ENCODE measurements at places on chromosomes 4 and X.

DNA sequence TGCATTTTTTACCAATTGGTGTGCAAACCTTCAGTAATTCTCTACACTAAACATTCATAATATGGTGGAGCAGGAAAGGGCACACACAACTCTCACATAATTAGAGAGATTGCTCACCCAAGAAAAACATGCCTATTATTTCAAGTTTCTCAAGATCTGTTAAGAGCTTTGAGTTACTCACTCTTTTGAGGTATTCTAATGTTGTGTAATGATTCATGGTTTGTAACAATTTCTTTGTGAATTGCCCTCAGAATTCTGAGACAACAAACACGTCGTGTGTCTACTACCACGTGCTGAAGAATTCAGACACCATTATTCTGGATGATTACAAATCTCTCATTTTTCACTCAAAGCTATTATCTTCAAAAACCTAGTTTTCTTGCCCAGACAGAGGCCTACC is 82.8 kb downstream of the PDGFC start:
- H3K4me3 ChIP-seq = no peak overlapping the region

GRCh38 chrX:23012636-23013035 is 12.9 kb downstream of the DDX53 start:
- no peak for DNase-seq
- H3K4me1 ChIP-seq = no peaks in the 10 kb centered on the region
- no peaks in the 10 kb centered on the region for H3K36me3 ChIP-seq

DNA sequence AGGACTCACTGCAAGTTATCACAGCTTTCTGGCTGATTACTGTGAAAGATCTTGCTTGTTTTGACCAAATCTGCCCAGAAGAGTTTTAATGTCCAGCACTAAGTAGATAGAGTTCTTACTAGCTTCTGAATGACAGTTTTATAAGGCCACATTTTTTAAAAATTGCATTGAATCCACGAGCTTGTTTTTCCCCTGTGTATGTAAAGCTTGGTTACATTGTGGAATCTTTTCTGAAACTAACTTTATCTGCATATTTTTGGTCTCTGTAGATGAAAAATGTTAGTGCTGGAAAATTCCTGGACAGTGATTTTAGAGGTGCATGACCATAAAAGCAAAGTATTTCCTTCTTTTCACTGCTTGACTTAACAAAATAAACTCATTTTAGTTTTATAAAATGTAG is 650.3 kb upstream of the FAM241A start:
- H3K4me1 ChIP-seq = peaks cover 6% of the 10 kb centered on the region
- H3K27ac ChIP-seq = no peak overlapping the region
- DNase-seq = no peak
- no peak overlapping the region for H3K4me3 ChIP-seq
- H3K36me3 ChIP-seq = no peaks in the 10 kb centered on the region

GRCh38 chrX:25015486-25016360 is at the start of gene ARX:
Gene ARX (minus strand): TSS chrX:25015965. CDS start chrX:25015737, 228 bp downstream.
- H3K27ac ChIP-seq = no peak within 1 kb of the TSS
- H3K4me3 ChIP-seq = no peak within 1 kb of the TSS
- no peak for DNase-seq

DNA sequence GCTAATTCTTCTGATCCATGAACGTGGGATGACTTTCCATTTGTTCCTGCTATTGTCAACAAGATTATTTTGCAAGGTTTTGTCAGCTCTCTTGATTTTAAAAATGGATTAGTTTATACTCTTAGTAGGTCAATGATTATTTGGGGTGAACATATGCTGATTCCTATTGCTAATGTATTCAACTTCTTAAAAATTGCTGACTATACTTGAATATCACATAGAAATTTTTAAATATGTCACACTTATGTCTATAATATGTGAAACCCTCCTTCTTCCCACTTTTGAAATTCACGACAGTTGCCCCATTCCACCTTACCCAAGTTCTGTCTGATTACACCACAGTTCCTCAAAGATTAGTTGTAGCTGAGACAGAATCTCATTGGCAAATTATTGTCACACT is 465.7 kb upstream of the TENM3 start:
- no peak overlapping the region for H3K27ac ChIP-seq
- no peaks in the 10 kb centered on the region for H3K27me3 ChIP-seq

- H3K27me3 ChIP-seq = no peaks in the 10 kb centered on the region
- H3K36me3 ChIP-seq = no peaks in the 10 kb centered on the region
- no peak overlapping the region for H3K27ac ChIP-seq
- no peak overlapping the region for H3K4me3 ChIP-seq
- peaks cover 24% of the 10 kb centered on the region for H3K4me1 ChIP-seq
Measured at GRCh38 chr4:105149771-105150170, 3.1 kb downstream of the TET2 start.

- H3K36me3 ChIP-seq = no peaks in the 10 kb centered on the region
- H3K27ac ChIP-seq = no peak overlapping the region
- H3K4me3 ChIP-seq = no peak overlapping the region
- no peaks in the 10 kb centered on the region for H3K4me1 ChIP-seq
- no peak for DNase-seq
- H3K27me3 ChIP-seq = no peaks in the 10 kb centered on the region
Measured at GRCh38 chrX:105610411-105610810, 211.9 kb upstream of the NRK start.

- H3K27me3 ChIP-seq = no peaks in the 10 kb centered on the region
- DNase-seq = no peak
Measured at GRCh38 chr4:168743601-168744000, 246.7 kb downstream of the PALLD start.

- no peak overlapping the region for H3K27ac ChIP-seq
- no peaks in the 10 kb centered on the region for H3K4me1 ChIP-seq
- no peak overlapping the region for H3K4me3 ChIP-seq
- no peaks in the 10 kb centered on the region for H3K27me3 ChIP-seq
Measured at GRCh38 chr4:132328761-132329160, 820.3 kb upstream of the PCDH10 start.

- no peak for DNase-seq
- no peaks in the 10 kb centered on the region for H3K36me3 ChIP-seq
- H3K4me3 ChIP-seq = no peak overlapping the region
- no peaks in the 10 kb centered on the region for H3K4me1 ChIP-seq
Measured at GRCh38 chrX:137172317-137172948, 138.6 kb upstream of the GPR101 start.

DNA sequence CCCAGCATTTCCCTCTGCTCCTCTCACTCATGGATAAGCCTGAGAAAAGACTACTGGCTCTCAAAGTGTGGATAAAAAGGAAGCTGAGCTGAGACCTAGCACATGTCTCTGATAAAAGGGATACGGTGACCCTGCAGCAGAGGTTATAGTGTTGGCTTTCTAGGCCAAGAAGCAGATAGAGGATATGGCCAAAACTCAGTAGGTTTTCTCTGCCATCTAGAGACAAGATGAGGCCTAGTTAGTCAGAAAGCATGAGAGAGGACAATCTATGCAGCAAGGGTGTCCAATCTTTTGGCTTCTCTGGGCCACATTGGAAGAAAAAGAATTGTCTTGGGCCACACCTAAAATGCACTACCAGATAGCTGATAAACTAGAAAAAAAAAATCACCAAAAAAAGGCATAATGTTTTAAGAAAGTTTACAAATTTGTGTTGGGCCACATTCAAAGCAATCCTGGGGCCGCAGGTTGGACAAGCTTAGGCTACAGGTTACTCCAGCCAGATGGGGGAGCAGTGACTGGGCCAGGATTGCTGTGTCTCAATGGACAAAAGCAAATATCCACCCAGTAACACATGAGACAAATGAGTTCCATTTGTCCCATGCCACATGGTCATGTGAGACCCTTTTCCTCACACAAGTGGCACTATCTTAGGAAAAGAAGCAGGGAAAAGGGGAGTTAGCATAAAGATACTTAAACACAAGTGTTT is 411.4 kb downstream of the INPP4B start:
- H3K4me3 ChIP-seq = no peak overlapping the region
- no peaks in the 10 kb centered on the region for H3K4me1 ChIP-seq
- no peaks in the 10 kb centered on the region for H3K36me3 ChIP-seq
- no peak for DNase-seq

- H3K36me3 ChIP-seq = no peaks in the 10 kb centered on the region
- DNase-seq = no peak
- peak overlapping the region; percentile 83 for H3K27ac ChIP-seq
- H3K4me1 ChIP-seq = peaks cover 27% of the 10 kb centered on the region
- H3K4me3 ChIP-seq = peak overlapping the region; percentile 50
Measured at GRCh38 chr4:70722199-70722791, 531 bp downstream of the RUFY3 start.

GRCh38 chrX:19887911-19888879 is 795 bp upstream of the SH3KBP1 start:
- H3K4me1 ChIP-seq = peaks cover 14% of the 10 kb centered on the region
- peak; percentile 67 for DNase-seq
- no peaks in the 10 kb centered on the region for H3K27me3 ChIP-seq

DNA sequence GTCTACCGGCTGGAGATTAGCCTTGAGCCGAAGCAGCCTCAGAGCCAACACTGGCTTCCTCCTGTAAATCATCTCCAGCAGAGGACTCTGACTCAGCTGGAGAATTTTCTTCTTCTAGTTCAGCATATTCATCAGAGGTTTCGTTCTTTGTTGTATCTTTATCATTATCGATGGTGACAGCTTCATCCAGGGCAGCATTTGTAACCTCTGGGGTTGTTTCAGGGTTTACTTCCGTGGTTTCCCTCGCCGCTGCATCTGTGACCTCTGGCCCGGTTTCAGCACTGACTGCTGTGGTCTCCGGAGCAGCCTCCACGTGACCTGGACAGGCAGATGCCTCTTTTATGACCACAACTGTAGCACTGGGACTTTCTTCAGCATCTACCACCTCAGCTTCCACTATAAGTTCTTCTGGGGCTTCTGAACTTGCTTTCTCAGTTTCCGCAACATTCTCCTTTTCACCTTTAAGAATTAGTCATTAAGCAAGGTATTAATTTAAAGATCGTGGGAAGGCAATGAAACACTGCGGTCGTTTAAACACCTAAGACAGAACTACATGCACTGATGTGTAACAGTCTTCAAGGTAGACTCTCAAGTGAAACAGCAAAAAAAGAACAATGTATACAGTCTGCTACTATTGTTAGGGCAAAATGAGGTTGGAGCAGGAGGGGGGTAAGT is 13.3 kb downstream of the MGARP start:
- no peaks in the 10 kb centered on the region for H3K4me1 ChIP-seq
- no peaks in the 10 kb centered on the region for H3K27me3 ChIP-seq
- peak; percentile 90 for DNase-seq
- peak overlapping the region; percentile 52 for H3K4me3 ChIP-seq

- no peaks in the 10 kb centered on the region for H3K27me3 ChIP-seq
- H3K4me3 ChIP-seq = no peak overlapping the region
- H3K36me3 ChIP-seq = no peaks in the 10 kb centered on the region
- no peak for DNase-seq
- H3K27ac ChIP-seq = no peak overlapping the region
Measured at GRCh38 chr4:80171251-80171650, 26.1 kb upstream of the PRDM8 start.

- H3K27me3 ChIP-seq = no peaks in the 10 kb centered on the region
- peaks cover 25% of the 10 kb centered on the region for H3K4me1 ChIP-seq
- DNase-seq = no peak
- no peak overlapping the region for H3K27ac ChIP-seq
Measured at GRCh38 chr4:38213083-38213805, 253.0 kb downstream of the PTTG2 start.

GRCh38 chr4:55921093-55921492 is 27.7 kb upstream of the CEP135 start:
- H3K27me3 ChIP-seq = no peaks in the 10 kb centered on the region
- H3K36me3 ChIP-seq = no peaks in the 10 kb centered on the region
- H3K27ac ChIP-seq = no peak overlapping the region

DNA sequence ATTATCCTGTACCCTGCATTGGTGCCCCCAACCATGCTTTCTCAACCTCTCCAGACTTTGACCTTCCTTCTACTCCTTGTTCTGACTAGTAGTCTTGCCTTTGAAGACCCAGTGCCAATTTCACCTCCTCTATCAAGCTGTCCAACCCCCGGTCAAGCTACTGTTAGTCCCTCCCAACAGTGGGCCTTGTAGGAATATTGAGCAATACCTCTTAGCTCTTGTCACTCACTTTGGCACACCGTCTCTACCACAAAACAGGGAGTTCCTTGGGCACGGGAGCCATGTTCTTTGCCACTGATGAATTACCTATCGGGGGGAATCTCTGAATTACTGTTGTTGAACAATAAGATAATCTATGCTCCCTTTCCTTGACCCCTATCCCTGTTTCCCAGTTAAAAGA is 25.2 kb downstream of the LAS1L start:
- H3K27me3 ChIP-seq = no peaks in the 10 kb centered on the region
- H3K4me3 ChIP-seq = no peak overlapping the region
- no peaks in the 10 kb centered on the region for H3K4me1 ChIP-seq
- no peak overlapping the region for H3K27ac ChIP-seq
- no peak for DNase-seq

GRCh38 chr4:94534401-94535312 is 82.9 kb downstream of the PDLIM5 start:
- H3K4me1 ChIP-seq = peaks cover 68% of the 10 kb centered on the region
- no peaks in the 10 kb centered on the region for H3K36me3 ChIP-seq
- no peaks in the 10 kb centered on the region for H3K27me3 ChIP-seq

DNA sequence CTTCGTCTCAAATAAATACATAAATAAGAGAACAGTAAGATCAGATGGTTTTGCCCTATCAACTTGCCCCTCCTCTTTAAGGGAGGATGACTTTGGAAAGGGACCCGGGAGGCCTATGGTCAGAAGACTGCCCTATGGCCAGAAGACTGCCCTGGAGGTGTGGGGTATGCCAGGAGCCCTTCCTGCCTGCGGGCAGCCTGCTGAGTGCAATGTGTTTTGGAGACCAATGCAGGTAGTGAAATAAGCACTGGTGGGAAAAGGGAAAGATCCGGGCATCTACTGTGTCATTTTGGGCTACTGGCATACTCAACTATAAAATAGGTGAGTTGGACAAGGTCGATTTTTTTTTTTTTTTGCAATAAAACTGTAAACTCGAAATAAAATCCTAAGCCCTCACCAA is 129.8 kb upstream of the SLC34A2 start:
- H3K36me3 ChIP-seq = no peaks in the 10 kb centered on the region
- DNase-seq = no peak
- no peaks in the 10 kb centered on the region for H3K4me1 ChIP-seq
- H3K4me3 ChIP-seq = no peak overlapping the region

GRCh38 chr4:189021831-189022230 is 882.6 kb downstream of the TRIML1 start:
- peaks cover 13% of the 10 kb centered on the region for H3K4me1 ChIP-seq
- H3K27me3 ChIP-seq = no peaks in the 10 kb centered on the region
- H3K27ac ChIP-seq = no peak overlapping the region
- H3K36me3 ChIP-seq = no peaks in the 10 kb centered on the region

- no peaks in the 10 kb centered on the region for H3K4me1 ChIP-seq
- DNase-seq = no peak
- no peaks in the 10 kb centered on the region for H3K27me3 ChIP-seq
Measured at GRCh38 chr4:155569960-155570515, 96.6 kb upstream of the GUCY1A1 start.

DNA sequence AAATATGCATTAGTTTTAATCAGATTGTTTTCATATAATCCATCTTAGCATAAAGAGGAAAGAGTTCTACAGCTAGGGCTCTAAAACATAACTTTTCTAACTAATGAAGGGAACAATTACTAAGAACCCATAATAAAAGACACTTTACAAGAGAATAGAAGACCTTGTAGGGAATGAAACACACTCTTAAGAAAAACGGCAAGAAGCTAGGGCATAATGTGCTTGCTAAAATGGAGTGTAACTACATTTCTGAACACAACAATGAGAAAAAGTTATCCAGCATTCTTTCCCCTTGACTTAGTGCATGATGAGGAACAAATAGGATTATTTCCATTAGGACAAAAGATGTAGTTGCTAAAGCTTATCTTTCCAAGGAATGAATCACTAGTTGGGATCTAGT is 54.6 kb downstream of the ARHGAP6 start:
- no peaks in the 10 kb centered on the region for H3K4me1 ChIP-seq
- H3K36me3 ChIP-seq = no peaks in the 10 kb centered on the region
- no peaks in the 10 kb centered on the region for H3K27me3 ChIP-seq
- DNase-seq = no peak
